ENCODE measurements at places on chromosomes 7 and 10.

DNA sequence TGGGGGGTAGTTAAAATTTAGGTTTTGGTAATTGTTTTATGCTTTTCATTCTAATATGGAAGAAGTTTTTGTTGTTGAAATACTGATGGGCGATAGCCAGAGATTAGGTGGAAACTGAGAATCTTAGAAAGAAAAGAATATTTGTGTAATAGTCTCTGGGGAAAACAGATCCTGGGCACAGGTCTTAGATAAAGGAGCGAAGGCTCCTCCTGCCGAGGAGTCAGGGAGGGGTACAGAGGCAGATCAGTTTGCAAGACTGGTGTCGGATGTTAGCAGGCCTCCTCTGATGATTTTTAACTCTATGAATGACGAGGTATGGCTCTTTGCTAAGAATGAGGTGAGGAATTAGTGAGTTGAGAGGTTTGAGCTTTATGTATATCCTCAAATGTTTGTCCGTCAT lies 339.7 kb downstream of the HGF start:
- DNase-seq: no peak

DNA sequence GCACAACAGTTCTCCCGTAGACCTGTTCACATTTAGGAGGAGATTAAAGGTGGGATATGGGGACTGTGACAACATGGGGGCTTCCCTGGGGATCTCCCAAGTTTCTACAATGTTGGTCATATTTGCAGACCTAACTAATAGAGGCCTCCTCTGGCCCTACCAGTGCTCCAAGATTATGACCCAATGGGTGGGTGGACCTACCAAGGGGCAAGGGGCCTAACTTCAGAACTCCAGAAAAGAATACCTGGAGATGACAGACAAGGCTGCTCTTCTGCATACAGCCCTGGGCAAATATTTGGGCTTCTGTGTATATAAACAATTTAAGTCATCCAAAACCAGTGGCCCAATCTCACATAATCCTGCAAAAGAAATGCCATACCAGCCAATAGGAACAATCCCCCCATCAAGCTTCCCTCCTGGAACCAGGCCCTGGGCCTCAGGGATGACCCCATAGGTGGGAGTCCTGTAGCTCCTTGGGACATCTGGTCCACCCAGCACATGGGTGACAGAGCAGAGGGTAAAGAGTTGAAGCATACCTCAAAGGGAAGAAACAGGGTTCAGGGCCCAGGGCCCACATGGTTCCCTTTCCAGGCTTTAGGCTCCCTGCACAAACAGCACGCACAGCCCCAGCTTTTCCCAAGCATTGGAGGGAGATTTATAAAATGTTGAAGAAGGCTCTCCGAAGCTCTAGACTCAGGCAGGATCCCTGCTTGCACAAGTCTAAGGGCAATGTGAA lies 86.1 kb upstream of the CHST15 start:
- DNase-seq: no peak

DNA sequence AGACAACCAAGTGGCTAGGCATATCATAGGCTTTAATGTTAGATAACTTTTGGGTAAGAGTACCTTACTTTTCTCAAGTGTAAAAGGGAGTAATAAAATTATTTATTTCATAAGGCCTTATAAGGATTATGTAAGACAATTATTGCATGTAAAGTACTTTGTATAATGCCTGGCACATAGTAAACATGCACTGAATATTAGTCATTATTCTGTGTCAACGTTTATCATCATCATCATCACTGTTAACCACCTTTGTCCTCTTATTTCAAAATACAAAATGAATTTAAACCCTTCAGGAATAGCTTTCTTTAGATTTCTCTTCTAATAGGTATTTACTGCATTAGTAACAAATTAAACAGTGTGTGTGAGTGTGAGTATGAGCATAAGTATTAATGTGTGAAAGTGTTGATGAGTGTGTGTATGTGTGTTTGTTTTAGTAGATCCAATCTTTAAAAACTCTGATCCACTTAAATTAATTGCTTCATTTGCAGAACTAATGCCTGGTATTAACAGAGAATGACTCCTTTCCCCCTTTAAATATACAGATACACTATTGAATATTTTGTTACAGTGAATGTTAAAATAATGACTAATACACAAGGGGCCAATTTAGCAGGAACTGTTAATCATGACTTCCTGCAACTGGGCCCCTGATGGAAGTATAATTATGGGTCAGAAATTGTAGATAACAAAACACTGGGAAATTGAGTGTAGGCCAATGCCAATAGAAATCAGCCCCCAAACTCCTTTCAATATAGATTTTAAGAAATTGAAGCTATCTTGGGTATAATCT lies 213.3 kb upstream of the FZD8 start:
- DNase-seq: no peak

DNA sequence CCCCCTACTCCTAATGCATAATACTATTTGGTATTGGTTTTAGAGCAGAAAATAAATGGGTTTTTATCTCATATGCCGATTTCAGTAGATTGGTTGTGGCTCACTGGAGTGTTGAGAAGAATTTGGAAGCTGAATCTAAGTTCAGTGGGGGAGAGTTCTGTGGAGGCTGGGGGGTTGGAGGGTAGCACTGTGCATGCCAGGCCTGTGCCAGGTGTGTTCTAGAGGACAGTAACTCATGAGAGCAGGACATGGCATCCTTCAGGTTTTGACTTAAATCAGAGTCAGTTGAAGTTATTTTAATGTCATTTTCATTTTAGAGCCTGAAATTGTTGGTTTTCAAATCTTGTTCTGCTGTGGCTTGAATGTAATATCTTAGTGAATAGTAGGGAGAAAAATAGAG lies 79.5 kb downstream of the EEPD1 start:
- DNase-seq: no peak

DNA sequence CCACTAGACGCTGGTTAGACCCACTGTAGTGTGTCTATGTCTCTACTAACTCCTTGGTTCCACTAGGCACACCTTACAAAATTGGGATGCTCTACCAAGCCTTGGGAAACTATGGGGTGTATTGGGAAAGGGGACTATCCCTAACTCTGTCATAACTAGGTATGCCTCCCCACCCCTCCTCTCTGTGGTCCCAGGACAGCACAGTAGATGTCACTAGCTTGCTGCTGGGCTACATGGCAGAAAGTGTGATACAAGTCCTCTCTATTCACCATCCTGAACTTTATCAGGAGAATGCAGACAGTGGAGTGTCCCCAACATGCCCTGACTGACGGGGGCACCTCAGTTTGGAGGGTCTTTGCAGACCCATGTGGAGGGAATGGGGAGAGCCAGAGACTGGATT lies 30.3 kb upstream of the TMEM273 start:
- DNase-seq: no peak

- no peak for DNase-seq
These were observed 560.9 kb downstream of the SDK1 start for GRCh38 chr7:3861941-3862340.

- DNase-seq: no peak
These were observed 3.8 kb upstream of the DDX50 start for GRCh38 chr10:68897336-68897741.

- DNase-seq: no peak
These were observed 106.8 kb downstream of the CYP26A1 start for GRCh38 chr10:93180482-93180931.

- DNase-seq: no peak
These were observed 16.0 kb downstream of the HDAC9 start for GRCh38 chr7:18511351-18512140.

DNA sequence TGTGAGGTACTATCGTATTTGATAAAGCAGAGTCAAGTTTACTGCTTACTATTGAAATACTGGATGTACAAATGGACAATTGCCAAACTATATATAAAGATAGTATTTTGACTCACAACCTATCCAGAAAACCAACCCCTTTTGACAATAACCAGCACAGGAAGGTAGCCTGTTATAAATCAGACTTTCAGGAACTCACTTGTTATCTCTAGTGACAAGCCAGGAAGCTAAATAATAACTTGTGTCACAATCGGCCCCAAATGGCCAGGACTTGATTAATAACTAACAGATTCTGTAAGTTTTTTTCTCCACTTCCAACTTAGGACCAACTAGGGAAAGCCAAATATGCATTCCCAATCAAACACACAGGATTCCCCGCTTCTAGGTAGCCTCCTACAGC lies 38.8 kb upstream of the SLC35G1 start:
- DNase-seq: no peak

GRCh38 chr7:131621652-131622051 lies 65.2 kb upstream of the PODXL start:
- DNase-seq: no peak

DNA sequence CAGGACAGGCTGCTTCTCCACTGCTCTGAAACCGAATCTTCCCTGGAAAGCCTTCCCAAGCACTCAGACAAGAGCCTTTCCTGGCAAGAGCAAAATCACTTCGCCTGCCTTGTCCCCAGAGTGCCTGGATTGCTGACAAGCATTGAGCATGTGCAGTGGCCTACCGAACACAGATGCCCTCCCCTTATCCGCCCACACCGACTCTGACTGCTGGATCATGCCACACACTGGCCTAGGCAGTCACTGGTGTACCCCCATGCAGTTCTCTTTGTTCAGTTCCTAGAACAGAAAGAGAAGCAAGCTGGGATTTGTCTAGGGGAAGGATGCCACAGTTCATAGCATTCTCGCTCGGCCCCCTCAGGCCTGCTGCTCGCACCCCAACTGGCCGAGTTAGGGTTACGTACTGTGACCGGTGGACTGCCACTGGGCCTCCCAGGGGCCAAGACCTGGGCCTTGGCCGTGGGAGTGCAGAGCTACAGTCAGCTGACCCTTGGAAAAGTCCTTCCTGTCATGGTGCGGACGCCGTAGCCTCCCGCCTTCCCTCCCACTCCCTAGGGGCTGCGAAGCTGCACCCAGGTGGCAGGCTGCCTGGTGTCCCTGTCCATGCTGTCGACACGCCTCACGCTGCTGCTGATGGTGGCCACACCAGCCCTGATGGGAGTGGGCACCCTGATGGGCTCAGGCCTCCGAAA lies 6.9 kb downstream of the ABCB8 start:
- DNase-seq: no peak
